ENCODE measurements at places on chromosomes 11 and 22.

DNA sequence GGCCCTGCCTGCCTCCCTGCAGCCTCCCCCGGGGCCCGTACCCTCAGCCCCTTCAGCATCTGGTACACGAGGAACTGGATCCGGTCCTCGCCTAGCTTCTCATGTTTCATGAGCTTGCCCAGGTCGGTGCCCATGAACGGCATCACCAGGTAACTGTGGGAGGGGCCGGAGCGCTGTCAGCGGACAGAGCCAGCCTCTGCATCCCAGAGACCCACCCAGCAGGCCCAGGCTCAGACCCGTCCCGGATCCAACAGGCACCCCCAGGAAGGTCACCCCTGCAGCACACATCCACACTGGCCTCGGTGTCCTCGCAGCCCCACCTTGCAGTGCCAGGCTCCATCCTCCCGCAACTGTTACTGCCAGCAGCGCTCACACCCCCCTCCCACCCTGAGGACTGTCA, 4.4 kb downstream of the MAPK12 start:
- DNase-seq: no peak

GRCh38 chr11:115663790-115664189, 159.6 kb upstream of the CADM1 start:
- no peak for DNase-seq

DNA sequence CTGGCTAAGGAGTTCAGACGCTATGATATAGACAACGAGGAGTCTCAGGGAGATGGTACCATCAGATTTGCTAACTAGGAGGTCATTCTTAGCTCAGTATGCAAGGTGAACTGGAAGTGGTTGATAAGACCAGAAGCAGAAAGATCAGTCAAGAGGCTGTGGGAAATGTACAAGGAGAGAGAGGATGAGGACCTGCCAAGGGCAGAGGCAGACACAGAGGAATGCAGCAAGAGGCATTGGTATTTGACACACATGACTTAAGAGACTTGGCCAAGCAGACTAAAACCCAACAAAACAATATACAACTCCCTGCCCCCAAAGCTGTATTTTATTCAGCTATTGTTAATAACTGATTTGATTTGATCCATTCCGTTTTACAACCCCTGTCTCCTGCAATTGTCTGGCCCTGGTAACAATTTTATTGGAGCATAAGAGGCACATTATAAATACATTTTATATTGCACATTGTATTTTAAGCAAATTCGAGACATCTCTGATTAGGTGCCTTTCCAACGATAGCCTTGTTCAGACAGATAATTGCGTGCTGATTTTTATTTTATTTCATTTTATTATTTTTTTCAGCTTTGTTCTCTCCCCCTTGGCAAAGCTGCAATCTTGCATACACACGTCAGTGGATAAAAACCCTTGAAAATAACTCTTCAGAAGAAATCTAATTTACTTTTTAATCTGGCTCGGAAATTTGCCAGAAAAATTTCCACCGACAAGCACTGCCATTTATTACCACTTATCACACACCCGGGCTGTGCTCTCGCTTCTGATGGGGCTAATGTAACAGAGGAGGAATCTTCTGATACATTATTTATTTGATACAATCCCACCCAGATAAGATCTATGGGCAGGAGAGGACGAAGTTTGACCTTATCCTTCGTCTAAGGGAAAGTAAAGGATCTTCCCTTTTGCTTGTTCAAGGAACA, 237.8 kb downstream of the NXPE2 start:
- no peak for DNase-seq

DNA sequence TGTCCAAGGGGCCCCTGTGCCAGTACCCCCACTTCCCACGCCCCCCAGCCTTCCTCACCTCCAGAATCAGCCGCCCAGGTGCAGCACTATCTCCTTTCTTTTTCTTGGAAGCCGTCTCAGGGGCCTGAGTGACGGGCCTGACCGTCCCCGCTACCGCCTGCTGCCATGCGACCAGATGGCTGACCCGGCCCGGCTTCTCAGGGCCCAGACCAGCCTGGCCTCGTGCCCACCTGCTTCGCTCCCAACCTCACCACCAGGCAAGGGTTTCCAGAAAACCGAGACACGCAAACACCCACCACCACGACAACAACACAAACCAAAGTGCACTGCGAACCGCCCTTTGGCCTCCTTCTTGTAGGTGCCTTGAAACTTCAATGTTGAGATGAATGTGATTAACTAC, 39.1 kb downstream of the MACROD1 start:
- DNase-seq: no peak

DNA sequence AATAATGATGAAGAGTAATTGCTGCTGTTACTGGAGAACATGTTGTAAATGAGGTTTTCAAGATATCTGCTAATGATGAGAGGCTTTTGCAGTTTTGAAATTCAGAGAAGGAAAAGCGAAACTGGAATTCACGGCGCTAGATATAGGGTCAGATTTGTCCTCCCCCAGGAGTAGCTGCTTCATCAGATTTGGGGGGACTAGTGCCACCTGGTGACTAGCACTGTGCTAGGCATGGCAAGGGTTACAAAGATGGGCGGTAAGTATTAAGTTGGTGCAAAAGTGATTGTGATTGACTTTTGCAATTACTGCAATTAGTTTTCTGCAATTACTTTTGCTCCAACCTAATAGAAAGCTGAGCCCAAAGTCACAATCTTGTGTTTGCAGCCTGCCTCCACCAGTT, 879.9 kb upstream of the TENM4 start:
- no peak for DNase-seq

DNA sequence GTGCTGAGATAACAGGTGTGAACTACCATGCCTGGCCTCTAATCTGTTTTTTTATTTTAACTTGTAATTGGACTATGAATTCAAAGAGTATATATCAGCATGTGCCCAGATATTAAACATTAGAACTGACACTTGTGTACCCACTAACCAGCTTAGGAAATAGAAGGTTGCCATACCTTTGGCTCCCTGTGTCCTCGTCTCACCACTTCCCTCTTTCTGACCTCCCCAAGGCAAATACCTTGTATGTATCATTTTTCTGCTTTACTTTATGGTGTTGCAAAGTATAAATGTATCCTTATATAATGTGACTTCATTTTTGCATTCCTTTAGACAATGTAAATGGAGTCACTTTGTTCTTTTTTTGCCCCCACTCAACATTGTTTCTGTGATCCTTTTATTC, 9.1 kb downstream of the PPP6R3 start:
- DNase-seq: no peak

DNA sequence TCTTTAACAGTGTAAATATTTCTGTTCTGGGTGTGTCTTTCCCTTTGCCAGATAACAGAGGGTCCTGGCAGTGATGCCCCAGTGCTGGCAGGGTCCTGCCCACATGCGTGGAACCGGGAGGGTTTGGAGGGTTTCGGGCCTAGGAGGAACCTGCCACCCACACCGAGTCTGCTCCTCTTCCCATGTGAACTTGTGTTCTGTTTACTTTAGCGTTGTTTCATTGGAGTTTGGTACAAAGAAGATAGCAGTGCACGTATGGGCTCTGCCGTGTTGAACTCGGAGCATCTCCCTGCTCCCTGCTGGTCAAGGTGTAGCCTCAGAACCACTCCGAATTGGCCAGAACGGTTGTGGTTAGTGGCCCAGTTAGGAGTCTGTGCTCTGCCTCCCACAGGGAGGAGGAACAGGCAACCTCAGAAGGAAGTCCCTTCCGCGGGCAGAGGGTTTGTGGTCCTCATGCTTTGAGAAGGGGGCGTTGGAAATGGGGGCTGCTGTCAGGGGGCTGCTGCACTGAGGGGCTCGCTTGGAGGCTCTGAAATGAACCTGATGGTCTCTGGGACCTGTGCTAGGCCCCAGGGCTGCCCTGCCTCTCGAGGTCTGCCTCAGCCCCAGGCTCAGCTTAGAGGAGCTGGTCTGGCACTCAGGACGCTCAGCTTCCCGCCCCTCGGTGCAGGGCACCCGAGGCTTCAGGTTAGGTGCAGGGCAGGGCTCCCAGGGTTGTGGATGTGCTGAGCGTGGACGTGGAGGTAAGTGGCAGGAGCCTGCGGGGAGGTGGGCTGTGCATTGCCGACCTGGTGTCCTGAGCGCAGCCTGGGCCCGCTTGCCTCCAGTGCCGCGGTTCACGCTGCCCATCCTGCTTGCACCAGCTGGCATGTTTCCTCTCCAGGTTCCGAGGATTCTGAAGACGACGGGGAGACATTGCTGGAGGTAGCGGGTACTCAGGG, 10.4 kb downstream of the PHRF1 start:
- DNase-seq: no peak

Measured in common myeloid progenitor, CD34-positive (primary cell).